ENCODE measurements at places on chromosomes 7 and 10.

DNA sequence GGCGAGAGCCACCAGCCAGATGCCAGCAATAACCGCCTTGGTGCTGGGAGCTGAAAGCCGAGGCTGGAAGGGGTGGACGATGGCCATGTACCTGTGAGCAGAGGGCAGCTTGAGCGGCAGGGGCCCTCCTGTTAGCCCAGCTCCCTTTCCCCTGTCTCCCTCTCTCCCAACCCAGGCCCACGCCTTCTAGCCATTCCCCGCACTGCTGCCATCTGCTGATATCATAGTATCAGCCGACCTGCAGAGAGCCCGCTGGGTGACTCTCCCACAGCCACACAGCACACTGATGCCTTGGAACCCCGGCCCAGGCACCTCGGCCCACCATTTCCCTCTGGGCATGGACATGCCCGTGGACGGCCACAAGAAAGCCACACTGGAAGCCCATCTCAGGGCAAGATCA lies 1.7 kb downstream of the TACR2 start:
- DNase-seq = no peak

DNA sequence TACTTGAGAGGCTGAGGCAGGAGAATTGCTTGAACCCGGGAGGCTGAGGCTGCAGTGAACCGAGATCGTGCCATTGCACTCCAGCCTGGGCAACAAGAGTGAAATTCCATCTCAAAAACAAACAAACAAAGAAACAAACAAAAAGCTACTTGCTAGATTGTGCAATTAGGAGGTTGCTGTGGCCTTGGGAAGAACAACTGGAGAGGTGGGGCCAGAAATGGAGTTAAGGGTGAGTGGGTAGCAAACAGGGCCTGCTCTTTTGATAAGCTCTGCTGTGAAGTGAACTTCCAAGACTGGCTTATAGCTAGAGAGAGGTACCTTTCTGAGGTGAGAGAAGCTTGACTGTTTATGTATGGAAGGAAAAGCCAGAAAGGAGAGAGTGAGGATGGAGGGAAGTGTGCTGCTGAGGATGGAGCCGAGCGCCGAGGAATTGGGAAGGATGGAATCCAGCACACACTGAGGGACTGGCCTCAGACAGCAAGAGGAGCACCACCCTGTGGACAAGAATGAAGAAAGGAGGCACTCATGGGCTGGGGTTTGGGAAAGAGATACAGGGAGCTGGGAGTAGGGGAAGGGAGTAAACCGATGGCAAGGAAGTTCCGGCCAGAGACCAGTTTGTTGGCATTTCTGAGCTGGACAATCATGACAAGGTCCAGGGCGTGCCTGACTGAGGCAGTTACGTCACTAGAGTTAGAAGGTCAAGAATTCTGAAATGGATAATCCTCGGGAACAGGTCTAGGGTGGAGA lies 7.0 kb upstream of the RPEL1 start:
- DNase-seq = no peak

DNA sequence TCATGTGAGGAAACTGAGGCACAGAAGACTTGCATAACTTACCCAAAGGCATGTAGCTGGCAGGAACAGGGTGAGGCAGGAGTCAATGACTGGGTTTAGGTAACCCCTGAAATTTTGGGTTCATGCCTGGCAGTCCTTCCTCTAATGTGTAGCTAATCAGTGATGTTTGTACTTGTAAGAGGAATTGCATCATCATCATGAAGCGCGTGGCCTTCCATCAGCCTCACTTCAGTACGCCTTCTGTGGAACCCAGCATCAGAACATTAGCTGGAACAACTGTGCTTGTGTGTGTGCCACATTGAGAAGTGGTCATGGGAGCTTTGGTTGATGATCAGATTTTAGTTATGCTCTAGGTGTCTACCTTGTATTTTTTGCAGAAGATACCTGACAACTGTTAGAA lies 18.2 kb upstream of the STMP1 start:
- no peak for DNase-seq

DNA sequence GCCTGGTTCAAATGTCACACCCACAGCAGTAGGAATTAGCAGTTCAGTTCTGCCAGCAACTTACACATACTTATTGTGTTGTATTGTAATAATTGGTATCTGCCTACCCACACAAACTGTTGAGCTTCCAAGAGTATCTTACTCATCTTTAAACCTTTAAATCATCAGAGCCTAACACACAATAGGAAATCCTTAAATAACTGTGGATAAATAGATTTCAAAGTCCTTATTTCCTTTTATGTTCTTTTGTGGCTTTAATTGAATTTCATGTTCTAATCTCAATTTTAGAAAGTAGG lies 3.9 kb downstream of the CASD1 start:
- no peak for DNase-seq

DNA sequence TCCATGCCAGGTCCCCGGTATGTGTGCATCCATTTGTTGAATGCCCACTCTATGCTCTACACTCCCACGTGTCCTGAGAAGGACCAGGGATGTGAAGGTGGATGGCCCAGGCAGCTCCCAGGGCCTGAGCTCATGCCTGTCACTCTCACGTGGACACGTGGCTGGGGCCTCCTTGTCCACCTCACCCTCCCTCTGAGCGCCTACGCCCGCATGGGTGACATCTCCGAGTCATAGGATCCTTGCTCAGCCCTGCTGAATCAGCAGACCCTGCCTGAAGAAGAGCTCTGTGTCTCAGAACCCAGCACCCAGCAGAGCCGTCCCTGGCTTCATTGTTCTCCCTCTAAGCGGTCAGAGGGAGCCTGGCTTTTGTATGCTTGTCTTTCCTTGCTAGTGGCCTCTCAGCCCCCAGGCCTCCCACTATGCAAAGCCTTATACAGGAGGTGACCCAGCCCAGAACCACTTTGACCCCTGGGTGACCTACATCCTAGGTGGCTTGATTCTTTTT lies 107.9 kb upstream of the PPIF start:
- no peak for DNase-seq

DNA sequence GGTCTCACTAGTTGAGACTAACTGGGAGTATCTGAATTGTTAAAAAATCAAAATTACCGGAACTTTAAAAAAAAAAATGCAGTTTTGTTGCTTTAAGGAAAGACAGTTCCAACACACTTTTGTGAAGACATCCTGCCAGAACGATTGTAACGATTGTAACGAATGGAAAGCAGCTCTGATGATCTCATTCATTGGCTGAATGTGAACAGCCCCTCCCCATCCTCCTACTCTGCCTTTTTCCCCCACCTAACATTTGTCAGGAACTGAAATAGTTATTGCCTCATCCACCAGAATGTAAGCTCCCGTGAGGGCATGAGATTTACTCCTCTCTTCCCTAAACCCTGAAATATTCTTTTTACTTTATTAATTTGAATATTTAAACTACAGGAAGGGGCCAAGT lies 23.1 kb upstream of the ZC3HAV1L start:
- no peak for DNase-seq

GRCh38 chr7:85719981-85720953 lies 533.4 kb upstream of the SEMA3D start:
- no peak for DNase-seq
